ENCODE measurements at places on chromosomes 2 and 18.

DNA sequence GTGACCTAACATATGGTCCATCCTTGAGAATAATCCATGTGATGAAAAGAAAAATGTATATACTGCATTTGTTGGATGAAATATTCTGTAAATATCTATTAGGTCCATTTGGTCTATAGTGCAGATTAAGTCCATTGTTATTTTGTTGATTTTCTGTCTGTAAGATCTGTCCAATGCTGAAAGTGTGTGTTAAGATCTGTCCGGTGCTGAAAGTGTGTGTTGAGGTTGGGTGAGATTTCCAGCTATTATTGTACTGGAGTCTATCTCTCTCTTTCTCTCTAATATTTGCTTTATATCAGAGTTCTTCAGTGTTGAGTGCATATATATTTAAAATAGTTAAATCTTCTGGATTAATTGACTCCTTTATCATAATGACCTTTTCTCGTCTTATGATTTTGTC is 828.8 kb upstream of the CRIM1 start:
- no peak for DNase-seq

DNA sequence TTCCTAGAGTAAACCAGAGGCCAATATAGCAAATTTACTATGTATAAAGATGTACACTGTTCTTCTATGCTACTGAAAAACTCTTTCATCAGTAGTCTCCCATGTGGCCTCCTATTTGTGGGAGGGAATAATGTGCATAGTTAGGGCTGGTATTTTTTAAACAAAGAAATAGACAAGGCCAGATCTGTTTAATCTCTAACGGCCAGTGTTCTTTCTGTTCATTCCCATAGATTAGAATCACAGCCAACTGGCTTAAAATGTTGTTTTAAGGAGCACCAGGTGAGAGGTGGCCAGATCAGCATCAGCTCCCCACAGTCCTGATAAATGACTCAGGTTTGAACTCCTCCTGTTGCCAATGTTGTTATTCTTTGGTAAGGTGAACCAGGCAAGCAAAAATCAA is 12.1 kb downstream of the LYPD6 start:
- DNase-seq: no peak

DNA sequence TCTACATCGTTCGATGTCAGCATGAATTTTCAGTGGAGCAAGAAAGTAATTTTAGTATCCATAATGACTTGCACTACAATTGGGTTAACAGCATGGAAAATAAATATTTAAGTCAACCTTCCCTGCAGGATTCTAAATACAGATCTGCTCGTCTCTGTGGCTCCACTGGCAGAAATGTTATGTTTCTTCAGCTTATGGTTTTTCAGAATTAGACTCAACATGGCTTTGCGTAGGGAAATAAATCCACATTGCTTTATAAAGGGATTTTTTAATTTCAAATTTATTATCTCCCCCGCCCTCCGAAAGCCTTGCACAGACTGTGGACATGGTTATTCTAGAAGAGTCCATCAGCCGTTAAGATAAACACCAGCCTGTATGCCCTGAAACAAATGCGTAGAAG is 18.2 kb downstream of the TNFRSF11A start:
- no peak for DNase-seq

- no peak for DNase-seq
Observed at GRCh38 chr18:25247725-25248124, 104.2 kb downstream of the ZNF521 start.

- no peak for DNase-seq
Observed at GRCh38 chr2:180196419-180196977, 189.4 kb upstream of the CWC22 start.

Measured in chondrocyte (in vitro differentiated cells).